NCI-H2029 treated with DMSO at 0.1 percent for 48 hours (cell line): ENCODE measurements at places on chromosomes 5 and 9.

- DNase-seq, result no peak
These were observed 207.6 kb upstream of the CDKN2B start for GRCh38 chr9:22216730-22217172.

DNA sequence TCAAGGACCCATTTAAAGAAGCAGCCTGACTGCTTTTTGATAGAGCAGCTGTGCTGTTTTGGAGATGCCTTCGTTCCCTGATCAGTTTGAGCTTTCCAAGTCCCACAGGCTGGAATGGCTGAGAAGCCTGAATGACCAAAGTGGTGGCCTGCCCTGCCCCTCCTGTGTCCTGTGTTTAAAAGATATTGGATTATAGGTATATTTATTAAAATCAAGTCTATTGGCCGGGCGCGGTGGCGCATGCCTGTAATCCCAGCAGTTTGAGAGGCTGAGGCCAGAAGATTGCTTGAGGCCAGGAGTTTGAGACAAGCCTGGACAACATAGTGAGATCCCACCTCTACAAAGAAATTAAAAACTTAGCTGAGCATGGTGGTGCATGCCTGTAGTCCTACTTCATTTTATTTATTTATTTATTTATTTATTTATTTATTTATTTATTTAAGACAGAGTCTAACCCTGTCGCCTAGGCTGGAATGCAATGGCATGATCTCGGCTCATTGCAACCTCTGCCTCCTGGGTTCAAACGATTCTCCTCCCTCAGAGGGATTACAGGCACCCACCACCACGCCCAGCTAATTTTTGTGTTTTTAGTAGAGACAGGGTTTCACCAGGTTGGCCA, 87.7 kb downstream of the CACNA1B start:
- no peak for DNase-seq

DNA sequence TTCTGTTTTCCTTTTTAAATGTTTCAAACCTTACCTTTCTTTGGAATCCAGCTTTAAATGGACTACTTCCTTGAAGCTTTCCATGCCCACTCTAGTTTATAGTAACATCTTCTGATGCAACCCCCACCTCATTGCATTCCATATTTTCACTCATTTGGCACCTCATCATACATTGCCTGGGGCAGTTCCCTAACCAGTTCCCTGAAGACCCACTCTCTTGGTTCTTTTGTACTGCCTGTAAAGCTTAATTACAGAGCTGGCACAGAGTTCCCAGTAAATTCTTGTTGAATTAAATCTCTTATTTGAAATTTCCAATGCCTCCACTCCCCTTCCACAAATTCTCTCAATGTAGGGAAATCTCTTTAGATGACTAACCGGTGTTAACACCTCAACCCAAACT, 257.2 kb downstream of the ARRDC3 start:
- no peak for DNase-seq

- DNase-seq, result no peak
These were observed 197.8 kb downstream of the HSPA4 start for GRCh38 chr5:133249593-133249992.

GRCh38 chr5:161544350-161544765, 2.2 kb downstream of the GABRB2 start:
- peak; percentile 5 for DNase-seq

DNA sequence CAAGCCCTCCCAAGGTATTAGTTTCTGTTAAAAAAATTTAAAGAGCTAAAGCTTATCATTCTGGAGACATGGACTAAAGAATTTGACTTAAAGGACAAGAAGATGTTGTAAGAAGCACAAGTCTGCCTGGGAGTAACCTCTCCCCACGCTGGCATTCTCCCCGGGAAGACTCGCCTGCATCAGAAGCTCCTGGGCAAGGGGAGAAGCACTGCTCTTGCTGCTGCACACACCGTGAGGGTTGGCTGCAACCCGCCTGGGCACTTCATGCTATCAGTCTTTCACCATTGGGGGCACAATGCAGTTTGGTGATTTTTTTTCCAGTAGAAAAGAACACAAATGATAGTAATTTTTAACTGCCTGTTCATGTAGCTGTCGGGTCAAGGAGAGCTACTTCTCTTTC, 192.5 kb upstream of the PANK3 start:
- DNase-seq, result no peak

DNA sequence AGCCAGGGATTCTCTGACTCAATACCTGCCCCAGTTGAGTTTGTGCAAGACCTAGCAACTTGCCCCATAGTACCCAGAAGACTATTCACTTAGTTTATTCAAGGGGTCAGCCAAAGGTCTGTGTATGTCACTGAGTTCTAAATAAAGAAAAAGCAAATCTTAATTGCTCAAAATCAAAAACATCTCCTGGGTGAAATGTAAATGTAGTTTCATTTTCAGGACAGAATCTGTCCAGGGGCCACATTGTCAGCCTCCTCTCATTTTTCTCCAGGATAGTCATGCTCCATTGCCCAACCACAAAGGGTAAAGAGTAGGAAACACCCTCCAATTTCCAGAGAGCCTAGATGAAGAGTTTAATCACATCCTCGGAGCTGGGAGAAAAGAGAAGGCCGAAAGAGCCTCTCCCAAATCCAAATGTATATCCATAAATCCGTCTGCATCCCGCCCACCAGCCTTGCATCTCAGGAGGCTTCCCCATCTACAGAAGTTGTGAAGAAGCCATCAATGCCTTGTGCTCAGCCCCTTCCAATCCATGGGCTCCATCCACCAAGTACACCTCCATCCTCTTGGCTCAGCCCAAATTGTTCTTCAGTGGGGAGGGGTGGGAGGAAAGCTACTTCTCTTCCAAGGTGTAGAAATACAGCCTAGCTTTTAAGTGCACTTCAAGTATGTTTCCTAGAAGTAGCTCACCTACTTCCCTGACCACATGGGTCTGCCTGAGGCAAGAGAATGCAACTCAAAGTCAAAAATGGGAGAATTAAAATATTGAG, 26.9 kb downstream of the ADAM19 start:
- no peak for DNase-seq

DNA sequence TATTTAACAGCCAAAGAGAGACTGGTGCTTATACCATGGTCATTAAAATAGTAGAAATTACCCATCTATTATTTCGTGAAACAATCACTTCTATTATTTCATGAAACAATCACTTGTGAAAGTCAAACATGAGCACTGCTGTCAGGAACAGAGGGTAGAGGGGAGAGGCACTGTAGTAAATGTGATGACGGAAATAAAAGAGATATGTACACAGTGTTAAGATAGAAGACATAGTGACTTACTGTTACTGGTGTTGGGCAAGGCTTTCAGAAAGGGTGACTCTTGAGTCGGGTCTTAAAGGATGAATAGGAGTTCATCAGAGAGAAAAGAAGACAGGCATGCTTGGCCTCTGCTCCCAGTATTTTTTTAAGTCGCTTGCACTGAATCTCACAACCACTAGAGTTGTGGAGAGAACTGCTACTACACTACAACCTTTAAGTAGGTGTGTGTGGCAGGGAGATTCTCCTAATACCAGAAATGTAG, 162.6 kb upstream of the GNA14 start:
- DNase-seq, result no peak

- DNase-seq, result no peak
These were observed 6.2 kb downstream of the SEMA4D start for GRCh38 chr9:89491694-89492093.

DNA sequence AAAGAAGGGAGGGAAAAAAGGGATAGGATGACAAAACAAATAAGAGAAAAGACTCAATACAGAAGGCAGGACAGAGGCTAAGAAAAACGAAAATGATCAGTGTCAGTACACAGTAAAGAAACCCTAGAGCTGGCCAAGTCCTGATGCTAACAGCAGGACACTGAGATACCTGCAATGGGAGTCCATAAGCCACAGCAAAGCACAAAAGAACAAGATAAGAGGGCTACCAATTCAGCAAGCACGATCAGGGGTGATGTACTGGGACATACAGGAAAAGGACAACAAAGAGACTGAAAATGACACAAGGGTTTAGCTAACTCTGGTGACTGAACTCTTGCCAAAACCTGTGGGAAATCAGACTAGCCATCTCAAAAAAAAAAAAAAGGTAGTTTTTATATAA, 1072.6 kb upstream of the COX7C start:
- DNase-seq, result no peak

GRCh38 chr5:10726179-10726912, 34.7 kb downstream of the DAP start:
- DNase-seq, result no peak

DNA sequence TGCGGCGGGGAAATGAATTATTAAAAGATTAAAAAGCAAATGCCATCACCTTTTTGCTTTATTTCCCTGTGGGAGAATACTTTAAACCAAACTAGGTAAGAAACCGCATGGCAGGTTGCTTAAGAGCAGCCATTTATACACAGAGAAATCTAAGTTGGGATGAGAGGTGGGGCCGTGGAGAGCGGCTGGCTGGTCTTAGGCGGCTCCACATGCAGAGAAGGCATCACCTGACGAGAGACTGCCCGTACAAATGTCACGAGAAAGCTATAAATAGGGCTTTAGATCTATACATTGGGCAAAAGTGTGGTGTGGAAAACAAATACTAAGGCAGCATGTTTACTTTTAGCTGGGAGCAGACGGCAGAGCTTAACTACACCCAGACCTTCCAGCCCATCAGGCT, 39.4 kb downstream of the MED27 start:
- no peak for DNase-seq

GRCh38 chr5:68823301-68823700, 270.5 kb upstream of the SLC30A5 start:
- DNase-seq, result no peak

- no peak for DNase-seq
These were observed 90.8 kb downstream of the TMEM167A start for GRCh38 chr5:82986404-82986803.

DNA sequence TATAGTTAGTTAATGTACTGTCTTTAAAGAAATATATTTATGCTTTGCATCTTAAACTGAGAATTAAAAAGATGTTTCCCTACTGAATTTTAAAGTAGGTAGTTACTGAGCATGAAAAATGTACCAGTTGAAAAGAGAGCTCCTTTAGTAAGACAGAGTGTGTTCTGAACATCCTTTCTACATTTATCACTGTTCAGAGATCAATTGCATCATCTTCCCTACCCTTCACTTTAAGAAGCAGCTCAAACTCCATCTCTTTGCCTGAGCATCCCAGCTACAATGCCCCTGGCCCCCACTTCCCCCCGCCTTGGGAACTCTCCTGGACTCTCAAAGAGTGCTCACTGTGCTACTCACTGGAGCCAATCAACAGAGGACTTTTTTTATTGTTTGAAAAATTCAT, 164.7 kb downstream of the GNAQ start:
- DNase-seq, result no peak

GRCh38 chr5:171306166-171306565, 2.9 kb upstream of the TLX3 start:
- no peak for DNase-seq

DNA sequence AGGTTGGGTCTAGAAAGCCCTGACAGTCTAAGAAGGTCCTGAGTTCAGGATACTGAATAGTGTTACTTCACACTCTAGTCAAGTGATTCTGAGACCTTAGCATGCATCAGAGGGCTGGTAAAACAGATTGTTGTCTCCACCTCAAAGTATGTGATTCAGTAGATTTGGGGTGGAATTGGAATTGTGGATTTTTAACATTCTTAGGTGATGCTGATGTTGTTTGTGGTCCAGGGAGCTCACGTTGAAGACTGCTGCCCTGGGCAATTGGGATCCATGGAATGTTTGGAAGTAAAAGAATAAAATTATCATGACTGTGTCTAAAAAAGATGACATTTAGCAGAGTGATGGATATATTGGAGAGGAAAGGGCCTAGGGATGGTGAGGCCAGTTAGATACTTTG, 75.6 kb downstream of the VCAN start:
- DNase-seq, result no peak

DNA sequence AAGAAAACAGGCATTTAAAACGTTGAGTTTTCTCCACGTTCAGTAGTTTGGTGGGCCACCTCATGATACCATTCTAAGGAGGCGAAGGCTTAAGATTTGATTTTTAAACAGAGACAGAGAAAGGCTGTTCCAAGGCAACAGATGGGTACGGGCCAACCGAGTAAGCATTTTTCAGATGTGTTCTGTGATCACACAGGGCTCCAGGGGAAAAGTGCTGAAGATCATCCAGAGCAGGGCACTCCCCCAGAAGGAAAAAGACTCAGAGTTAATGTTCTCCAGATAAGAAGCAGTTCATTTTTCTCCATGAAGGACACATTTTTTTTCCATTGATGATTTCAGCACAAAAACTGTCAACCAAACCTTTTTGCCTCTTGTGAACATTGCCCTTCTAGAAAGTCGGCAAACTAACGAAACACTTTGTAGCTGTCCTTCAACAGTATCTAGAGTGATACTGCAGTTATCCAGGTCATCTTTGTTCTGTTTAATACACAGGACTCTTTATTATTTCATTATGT, 138.7 kb downstream of the ALDH1A1 start:
- DNase-seq, result no peak

- no peak for DNase-seq
These were observed 170.0 kb downstream of the CACNA1B start for GRCh38 chr9:138047469-138048040.

DNA sequence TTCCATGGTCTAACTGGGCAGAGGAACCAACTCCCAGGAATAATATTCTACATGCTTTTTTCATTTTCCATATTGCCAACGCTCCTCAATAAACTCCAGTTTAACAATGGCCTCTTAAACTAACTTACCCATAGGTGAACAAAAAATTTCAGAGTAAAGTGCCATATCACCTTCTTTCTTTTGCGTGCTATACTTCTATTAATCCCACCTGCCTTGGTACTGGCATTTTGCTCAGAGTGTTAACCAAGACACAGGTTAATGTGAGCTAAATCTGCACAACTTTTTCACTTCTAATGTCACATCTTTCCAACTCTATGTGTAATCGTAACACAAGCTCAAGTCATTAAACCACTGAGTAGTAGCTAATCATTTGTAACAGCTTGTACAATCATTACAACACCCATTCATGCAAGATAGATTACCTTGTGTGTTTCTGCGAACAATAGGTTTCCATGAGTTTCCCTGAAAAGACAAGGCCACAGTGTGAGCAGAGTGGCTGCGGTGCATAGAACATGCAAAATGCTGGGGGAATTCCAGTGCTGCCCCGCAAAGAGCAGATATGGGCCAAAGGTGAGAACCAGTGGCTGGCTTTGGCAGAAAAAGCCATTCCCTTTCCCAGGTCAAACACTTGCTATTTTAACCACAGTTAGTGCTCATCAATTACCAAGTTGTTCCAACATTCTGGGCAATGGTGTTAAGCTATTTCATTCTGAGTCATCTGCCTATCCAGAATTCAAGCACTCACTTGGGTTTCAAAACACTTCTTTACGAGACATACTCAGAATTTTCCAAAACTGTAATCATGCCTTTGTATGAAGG, 42.8 kb downstream of the TIMD4 start:
- DNase-seq, result no peak

GRCh38 chr9:135116881-135117280, 29.4 kb downstream of the OLFM1 start:
- no peak for DNase-seq

GRCh38 chr9:129225815-129226214, 47.8 kb upstream of the IER5L start:
- no peak for DNase-seq

- no peak for DNase-seq
These were observed 119.5 kb downstream of the ANXA1 start for GRCh38 chr9:73270967-73271721.

DNA sequence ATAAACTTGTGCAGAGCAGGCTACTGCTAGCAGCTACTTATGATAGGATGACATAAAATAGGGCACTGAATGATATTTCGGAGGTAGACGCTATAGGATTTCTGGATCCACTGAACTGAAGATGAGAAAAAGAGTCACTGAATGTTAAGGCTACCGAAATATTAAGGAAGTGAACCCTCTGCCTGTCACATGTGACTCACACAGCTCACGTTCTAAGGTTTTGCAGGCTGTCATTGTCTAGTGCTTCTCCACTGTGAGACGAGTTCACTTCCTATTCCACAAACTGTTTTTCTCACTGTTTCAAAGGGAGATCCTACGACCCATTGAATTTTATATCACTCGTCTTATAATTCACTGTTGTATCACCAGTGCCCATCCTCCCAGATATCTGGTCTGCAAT, 100.8 kb downstream of the CTNND2 start:
- no peak for DNase-seq
